ENCODE measurements at places on chromosomes 4 and X. TPM values are rescaled to one million over a fixed set of nuclear protein-coding genes. Genes with fewer than 3 reads are reported as not detected.
A peak's percentile ranks its signal among the peaks of the same experiment; 100 is the strongest.

- no peak for DNase-seq
These were observed 315.3 kb upstream of the HS3ST1 start for GRCh38 chr4:11743976-11744375.

- no peak for DNase-seq
These were observed 39.1 kb downstream of the TMEM164 start for GRCh38 chrX:110041980-110042379.

DNA sequence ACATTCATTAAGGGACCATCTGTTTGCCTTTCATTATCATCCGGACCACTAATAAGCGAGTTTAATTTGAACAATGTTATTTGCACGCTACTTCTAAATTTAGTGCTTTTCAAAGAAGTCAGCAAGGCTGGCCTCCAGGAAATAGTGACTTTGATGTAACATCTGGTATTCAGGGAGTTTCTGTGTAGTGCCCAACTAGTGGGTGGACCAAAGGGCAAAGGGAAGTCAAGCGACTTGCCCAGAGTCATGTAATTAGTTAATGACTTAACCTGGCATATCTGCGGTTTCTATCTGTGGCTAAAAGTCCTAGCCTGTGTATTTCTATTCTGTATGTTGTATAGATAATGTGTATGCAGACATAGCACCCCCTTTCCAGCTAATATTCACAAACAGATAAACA lies 56.3 kb upstream of the LCORL start:
- no peak for DNase-seq

GRCh38 chr4:38619316-38619715 lies 44.7 kb upstream of the KLF3 start:
- no peak for DNase-seq

GRCh38 chr4:142408003-142408441 lies 438.1 kb downstream of the INPP4B start:
- DNase-seq: peak; percentile 42

DNA sequence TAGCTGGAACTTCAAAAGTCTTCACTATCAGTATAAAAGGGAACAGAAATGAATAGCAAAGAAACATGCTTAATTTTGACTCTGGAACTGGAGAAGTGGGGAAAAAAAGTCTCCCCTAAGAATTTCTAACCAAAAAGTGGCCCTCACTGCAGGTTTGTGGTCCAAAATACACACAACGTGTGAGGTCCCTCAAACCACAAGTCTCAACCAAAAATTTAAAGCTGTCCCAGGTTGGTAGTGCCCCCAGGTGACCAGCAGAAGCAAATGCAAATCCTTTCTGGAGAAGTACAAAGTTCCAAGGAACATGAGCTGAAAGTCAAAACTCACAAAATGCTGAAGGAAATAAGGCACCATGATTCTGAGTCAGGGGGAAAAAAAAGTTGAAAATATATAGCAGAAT lies 23.6 kb upstream of the VAMP7 start:
- DNase-seq: no peak

DNA sequence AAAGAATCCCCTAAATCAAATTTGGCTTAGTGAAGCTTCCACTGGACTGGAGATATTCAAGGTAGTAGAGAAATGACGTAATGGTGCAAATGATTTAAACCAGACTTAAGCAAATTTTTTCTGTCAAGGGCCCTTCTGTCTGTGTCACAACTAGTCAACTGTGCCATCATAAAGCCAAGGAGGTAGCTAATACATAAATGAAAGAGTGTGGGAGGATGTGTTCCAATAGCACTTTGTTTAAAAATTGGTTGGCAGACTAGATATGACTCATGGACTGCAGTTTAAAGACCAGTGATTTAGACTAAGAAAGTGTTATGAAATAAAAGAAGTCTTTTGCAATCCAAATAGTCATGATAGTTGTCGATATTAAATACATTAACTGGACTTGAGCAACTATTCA lies 24.3 kb upstream of the TEX13C start:
- no peak for DNase-seq

KLHL4 gene
- total RNA-seq: not detected

IL13RA1 gene
- total RNA-seq: 33.4 TPM

LNX1 gene
- total RNA-seq: 9.3 TPM

NR3C2 gene
- total RNA-seq: 0.12 TPM

NLGN4X gene
- total RNA-seq: not detected

Data from Caco-2 (cell line).